ENCODE measurements at places on chromosomes 1 and 21.

GRCh38 chr1:93595266-93595665 is 86.4 kb downstream of the BCAR3 start:
- DNase-seq, result no peak

DNA sequence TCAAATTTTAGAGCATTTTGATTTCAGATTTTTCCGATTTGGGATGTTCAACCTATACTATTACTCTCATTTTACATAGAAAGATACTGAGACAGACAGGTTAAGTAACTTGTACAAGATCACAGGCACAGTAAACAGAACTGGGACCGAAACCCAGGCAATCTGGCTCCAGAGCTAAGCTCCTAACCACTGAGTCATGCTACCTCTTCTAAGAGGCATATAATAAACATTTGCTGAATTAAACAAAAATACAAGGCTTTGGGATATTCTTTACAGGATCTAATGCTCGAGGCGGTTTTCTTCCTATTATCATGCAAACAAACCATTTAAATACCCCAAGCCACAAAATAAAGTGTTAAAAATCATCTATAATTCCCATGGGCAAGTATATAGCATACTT is 50.3 kb downstream of the MCOLN2 start:
- no peak for DNase-seq

DNA sequence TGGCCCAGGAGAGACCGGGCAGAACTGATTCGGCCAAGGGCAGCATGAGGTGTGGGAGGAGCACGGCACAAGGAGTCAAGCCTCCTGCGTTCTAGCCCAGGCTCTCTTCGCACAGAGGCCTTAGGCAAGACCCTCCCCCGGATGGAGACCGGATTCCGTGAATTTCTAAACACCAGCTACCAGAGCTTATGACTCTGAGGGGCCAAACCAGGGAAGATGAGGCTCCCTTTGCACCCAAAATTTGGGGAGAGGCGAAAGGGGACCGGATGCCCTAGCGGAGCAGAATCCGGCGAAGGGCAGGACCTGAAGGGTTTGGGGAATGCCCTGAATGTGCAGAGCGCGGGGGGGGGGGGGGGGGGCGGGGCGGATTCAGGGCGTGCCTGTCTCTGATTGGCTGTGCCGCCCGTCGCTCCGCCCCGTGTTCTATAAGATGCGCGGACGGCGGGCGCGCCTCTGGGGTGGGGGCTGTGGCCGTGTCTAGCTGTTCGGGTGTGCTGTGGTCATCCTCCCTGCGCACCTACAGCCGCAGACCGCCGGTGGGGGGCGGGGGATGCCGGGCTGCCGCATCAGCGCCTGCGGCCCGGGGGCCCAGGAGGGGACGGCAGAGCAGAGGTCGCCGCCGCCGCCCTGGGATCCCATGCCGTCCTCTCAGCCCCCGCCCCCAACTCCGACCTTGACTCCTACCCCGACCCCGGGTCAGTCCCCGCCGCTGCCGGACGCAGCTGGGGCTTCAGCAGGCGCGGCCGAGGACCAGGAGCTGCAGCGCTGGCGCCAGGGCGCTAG is at the start of gene TRNP1:
TSS of gene TRNP1 (plus strand) at position 456 of the 783 bp plus-strand sequence. CDS start at position 551, 95 bp downstream.
- peak; percentile 91 for DNase-seq

DNA sequence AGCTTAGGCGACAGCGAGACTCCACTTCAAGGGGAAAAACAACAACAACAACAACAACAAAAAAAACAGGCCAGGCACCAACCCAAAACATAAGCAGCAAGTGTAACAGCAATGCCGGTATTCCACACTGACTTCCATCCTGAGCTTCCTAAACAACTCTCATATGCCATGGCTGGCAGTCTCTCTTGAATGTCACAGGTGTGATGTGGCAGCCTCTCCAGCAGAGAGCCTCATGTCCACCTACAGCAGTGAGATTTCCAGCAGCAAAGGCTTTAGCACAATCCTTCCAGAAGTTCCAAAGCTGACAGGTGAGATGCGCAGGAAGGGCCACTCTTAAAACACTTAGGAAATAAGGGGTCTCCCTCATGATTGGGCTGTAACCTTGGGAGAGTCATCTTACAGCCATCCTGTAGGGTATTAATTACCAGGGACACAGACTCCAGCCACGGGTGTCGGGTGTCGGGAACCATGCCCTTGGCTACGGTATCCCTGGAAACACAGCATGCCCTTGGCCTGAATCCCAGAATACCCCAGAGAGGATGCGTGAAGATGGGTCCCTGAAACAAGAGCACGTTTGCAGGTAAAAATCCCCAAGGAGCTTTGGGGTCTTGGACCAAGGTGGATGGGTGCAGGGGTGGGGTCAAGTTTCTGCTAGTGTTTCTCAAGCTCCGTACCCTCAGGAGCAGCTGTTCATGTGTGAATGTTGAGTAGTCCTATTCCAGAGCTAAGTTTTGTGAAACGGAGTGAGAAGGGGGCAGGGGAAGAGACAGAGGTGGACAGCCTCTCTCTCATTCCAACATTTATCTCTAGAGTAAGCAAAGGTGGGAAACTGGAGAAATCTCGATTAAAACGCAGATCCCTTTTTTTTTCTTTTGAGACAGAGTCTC is 31.4 kb downstream of the CLSTN1 start:
- no peak for DNase-seq

DNA sequence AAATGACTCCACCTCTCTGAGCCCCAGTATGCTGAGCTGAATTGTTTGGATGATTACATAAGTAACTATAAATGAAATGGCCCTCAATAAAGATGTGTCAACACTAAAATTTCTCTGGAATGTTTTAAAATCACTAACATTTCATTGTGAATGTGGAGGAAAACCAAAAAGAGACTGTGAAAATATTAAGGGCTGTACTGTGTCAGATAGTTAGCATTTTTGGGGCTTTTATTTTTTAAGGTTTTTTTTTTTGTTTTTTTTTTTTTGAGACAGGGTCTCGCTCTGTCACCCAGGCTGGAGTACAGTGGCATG is 6.3 kb downstream of the MYOC start:
- no peak for DNase-seq

GRCh38 chr1:204151552-204152309 is at the start of gene ETNK2:
TSS of gene ETNK2 (minus strand) at chr1:204152044. CDS start at chr1:204151852, 192 bp downstream.
- peak; percentile 33 for DNase-seq

GRCh38 chr1:3271866-3272265 is 182.6 kb upstream of the ARHGEF16 start:
- DNase-seq, result no peak

GRCh38 chr1:156475568-156476500 is 24.7 kb downstream of the MEF2D start:
- no peak for DNase-seq

GRCh38 chr1:3711780-3712451 is 40.3 kb upstream of the CCDC27 start:
- no peak for DNase-seq

GRCh38 chr1:2987773-2988172 is 33.5 kb upstream of the ACTRT2 start:
- no peak for DNase-seq

Data from A549 (cell line).